ENCODE measurements at places on chromosomes 2 and 18.

DNA sequence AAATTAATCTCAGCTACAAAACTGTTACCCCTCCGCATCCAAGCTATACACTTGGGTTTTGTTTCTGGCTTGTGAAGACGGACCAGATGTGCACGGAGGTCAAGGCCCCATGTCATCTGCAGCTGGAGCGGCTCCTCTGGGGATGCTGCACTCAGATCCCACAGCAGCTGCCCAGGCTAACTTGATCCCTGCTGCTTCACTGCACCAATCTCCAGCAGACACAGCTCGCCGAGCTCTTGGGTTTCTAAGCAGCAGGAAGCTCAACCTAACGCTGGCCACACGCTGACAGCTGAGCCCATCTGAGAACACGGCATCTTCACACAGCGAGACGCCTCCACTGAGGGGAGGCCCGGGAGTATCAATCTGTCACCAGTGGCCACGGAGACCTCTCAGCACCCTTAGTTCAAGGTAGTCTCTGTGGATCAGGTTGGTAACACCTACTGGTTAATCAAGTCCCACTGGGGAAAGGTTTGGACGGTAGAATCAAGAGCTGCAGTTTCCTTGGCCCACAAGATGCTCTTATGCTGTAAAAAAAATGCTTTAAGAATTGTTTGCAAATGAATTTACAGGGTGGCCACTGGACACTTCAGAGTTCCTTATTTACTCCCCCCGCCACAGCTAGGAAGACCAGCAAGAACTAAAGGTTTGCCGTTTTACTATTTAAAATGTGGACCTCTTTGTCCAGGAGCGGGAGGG, 67.5 kb downstream of the EMILIN2 start:
- no peak for DNase-seq

GRCh38 chr2:28422908-28423741, 30.5 kb downstream of the FOSL2 start:
- no peak for DNase-seq

GRCh38 chr2:20450201-20450999, 3.5 kb downstream of the RHOB start:
- peak; percentile 78 for DNase-seq

DNA sequence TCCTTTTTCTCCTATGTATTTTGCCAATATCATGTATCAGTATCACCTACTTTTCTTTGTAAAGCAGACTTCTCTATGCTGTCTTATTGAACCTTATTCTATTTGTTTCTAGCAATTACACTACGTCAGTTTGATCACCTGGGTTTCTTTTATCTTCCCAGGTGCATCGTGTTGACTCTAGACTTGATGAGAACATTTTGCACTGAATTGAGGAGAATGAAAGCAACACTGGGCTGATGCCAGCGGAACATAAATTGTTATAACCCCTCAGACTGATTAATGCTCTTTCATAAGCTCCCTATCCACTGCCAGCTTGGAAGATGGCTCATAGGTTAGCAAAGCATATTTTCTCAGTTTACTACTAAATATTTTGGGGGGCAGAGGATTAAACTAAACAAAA, 140.6 kb downstream of the EPHA4 start:
- no peak for DNase-seq

DNA sequence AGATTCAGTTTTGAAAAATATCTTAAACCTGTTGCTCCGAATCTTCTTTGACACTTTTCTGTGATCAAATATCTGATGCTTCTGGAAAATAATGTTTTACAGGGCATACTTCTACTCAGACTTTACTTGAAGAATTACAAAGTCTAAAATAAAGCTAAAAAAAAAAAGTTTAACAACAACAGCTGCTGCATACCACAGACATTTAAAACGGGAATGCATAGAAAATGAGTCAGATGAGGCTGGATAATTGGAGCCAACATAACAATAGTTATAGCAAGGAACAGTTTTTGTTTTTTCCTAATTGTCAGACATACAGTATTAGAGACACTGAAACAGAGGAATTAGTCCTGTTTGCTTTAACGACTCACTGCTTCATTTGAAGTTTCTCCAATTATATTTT, 1090.2 kb downstream of the SUCLG1 start:
- DNase-seq, result no peak

DNA sequence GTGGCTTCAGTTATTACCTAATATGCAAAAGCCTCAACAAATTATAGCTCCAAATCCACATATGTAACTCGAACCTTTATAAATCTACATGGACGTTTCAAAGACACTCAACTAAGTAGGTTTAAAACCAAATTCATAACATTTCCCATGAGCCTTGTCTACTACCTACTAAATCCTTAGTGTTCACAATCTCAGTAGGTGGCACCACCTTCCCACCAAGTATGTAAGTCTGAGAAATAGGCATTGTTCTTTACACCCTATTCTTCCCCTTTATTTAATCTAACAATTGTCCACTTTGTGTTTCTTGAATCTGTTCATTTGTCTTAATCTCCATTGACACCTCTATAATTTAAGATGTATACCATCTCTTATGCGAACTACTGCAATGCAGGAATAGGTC, 4.6 kb downstream of the PIGN start:
- no peak for DNase-seq

- no peak for DNase-seq
Observed at GRCh38 chr2:221715523-221716247, 143.6 kb upstream of the EPHA4 start.

DNA sequence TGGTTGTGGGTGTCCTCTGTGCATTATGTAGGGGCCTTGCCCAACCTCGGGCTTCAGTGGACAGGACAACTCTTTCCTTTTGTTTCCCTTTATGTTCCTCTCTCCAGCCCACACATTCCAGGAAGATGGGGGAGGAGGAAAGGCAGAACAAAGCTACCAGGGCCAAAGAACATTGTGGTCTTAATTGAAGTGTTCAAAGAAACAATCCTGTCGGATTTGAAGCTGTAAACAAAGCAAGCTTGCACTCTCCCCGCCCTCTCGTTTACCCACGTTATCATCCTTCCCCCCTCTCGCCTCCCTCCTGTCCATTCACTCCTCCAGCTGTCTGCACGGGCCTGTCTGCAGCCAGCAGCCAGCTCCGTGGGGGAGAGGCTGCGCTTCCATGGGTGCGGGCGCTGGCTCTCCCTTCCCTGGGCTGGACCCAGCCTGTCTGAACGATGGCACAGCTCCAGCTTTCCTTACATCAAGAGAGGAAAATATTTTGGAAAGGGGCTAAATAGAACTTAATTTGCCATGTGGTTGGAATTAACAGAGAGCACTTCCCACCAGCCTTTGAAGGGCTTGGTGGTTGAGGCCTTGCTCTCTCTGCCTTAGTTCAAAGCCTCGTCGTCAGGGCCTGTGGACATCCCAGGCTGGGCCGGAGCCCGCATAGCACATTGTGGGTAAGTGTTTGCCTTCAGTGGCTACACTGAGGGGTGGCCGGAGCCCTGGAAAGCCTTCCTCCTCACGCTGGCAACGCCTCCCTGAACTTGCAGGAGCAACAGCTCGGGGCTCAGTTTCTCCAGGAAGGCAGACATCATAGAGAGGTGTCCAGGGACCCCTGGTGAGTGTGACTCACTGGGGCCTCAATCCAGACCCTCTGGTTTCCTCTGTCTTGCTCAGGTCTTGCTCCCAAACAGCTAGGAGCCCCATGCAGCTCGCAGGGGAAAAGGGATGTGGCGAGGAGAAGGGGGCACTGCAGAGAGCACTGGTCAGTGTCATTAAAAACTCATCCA, 60.6 kb upstream of the HS6ST1 start:
- no peak for DNase-seq

GRCh38 chr2:123438251-123438650, 586.8 kb upstream of the CNTNAP5 start:
- no peak for DNase-seq
